ENCODE measurements at places on chromosomes 3 and 15. TPM values are rescaled to one million over a fixed set of nuclear protein-coding genes. Genes with fewer than 3 reads are reported as not detected.

TMOD2 gene
- polyA plus RNA-seq: 8.3 TPM

DNA sequence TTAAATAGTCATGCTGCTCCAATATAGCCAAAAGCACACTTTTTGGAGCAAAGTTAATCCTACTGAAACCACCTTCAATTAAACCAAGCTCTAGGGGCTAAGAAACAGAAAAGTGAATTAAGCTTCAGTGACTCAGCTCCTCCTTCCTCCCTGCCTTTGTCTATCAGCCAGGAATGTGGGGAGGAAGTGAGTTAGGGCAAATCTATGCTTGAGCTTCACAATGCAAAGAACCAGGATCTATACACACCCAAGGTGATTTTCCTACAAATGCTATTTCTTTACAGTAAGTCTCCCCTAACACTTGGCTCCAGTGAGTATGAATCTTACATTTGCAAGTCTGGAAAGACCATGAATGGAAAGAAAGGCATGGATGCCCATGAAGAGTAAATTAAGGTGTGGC, 212.1 kb downstream of the P3H2 start:
- no peak for DNase-seq

- DNase-seq: no peak
These were observed 16.3 kb downstream of the SNX33 start for GRCh38 chr15:75663931-75664421.

GRCh38 chr15:33132722-33133345, 61.7 kb downstream of the FMN1 start:
- peak; percentile 66 for DNase-seq

- no peak for DNase-seq
These were observed 49.3 kb downstream of the CPEB1 start for GRCh38 chr15:82597815-82598214.

DNA sequence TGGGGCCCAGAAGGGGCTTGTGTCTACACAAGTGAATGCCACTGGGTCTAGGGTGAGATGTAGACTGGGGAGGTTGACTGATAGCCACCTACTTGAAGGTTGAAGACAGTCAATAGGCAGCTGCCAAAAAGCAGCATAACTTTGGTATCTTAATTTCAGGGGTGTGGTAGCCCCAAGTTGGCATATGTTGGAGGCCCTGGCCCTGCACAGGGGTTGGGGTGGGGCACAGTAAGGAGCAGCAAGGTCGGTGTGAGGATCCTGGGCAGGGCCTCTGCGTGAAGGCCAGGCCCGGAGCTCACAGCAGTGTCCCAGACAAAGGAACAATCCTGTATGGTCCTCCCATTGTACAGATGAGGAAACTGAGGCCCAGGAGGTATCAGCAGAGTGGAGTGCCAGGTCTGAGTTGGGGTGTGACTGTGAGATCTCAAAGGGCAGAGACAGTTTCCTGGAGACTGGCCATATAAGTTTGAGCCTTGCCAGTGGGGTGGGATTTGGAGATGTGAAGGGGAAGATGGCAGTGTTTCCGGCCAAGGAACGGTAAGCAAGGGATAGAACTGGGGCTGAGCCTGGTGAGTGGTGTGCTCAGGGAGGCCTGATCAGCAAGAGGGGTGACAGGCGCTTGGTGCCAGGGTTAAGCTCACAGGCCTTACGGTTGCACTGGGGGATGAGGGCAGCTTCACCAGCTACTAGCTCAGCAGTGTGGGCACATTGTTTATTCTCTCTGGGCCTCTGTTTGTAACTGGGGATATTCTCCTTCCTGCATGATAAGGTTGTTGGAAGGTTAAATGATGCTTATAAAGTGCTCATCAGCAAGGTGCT, 1.7 kb downstream of the KLHL40 start:
- DNase-seq: no peak

DNA sequence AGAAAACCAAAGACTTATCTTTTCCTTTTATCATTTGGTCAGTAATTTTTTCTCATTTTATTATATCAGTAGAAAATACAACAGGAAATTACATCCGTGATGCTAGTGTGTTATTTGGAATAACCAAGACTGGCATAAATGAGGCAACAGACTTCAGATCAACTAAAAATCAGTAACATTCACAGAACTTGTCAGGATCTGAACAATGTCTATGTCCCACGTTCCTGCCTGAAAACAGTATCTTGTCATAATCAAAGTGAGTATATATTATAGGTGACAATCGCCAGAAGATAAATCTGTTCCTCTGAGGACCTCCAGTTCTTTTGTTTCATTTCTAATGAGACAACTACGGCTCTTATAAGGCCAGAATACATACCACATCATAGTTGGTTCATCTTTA, 41.8 kb downstream of the MYH15 start:
- no peak for DNase-seq

ADAMTS17 gene
- polyA plus RNA-seq: 4.5 TPM

CCDC54 gene
- polyA plus RNA-seq: 5.1 TPM

DNA sequence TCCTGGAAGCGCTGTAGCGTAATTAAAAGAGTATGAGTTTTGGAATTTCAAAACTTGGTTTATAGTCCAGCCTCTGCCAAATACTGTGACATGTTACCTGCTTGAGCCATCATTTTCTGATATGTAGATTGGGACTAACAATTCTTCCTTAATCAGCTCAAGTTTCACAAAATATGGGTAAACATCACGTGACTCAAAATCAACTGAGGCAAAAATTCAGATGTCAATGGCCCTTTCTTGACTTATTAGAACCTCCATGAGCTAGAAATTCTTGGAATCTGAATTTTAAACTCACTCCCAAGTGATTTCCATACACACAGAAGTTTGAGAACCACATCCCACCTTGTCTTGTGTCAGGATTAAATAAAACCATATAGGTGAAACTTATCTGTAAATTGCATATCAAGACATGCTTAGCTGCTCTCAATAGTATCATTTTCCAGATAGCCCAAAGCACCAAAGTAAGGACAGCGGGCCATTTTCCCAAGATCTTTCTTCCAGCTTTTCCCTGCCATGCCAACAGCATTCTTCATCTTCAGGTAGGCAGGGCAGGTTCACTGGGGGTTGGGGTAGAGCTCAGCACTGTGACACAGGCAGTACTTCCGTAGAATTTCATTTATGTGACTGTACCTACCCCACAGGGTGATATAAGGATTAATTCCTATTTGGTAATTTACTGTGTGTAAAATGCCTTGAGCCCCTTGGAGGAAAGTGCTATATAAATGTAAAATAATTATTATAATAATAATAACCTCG, 379.0 kb downstream of the TIGIT start:
- DNase-seq: no peak

DNA sequence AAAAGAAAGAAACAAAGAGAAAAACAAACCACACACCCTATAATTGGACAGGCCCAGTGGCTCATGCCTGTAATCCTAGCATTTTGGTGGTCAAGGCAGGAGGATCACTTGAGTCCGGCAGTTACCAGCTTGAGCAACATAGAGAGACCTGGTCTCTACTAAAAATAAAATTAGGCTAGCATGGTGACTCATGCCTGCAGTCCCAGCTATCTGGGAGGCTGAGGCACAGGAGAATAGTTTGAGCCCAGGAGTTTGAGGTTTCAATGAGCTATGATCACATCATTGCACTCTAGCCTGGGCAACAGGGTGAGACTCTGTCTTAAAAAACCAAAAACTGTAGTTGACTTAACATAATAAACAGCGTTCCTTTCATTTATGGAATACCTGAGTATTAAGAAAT, 72.3 kb upstream of the ST3GAL6 start:
- no peak for DNase-seq

GRCh38 chr3:129837065-129837642, 56.4 kb downstream of the TMCC1 start:
- no peak for DNase-seq
